Pancreas (tissue), 10 donors: ENCODE measurements at places on chromosomes 7 and 10. TPM values are rescaled to one million over a fixed set of nuclear protein-coding genes. Genes with fewer than 3 reads are reported as not detected.

PRR15 gene
- polyA plus RNA-seq = 1.8 TPM

GPR141 gene
- polyA plus RNA-seq = not detected

ADIRF gene
- 84.9 TPM for polyA plus RNA-seq

ELN gene
- 118 TPM for polyA plus RNA-seq

TMEM273 gene
- polyA plus RNA-seq = 4.0 TPM

LRRD1 gene
- polyA plus RNA-seq = not detected

CYP2C18 gene
- polyA plus RNA-seq = 0.26 TPM

GNG11 gene
- polyA plus RNA-seq = 12.1 TPM

GPR15LG gene
- polyA plus RNA-seq = 0.09 TPM

IFIT1B gene
- polyA plus RNA-seq = not detected

PTER gene
- polyA plus RNA-seq = 2.2 TPM

SPDYE16 gene
- 0.61 TPM for polyA plus RNA-seq

VWDE gene
- polyA plus RNA-seq = 2.5 TPM

MSMB gene
- polyA plus RNA-seq = 0.84 TPM

HOXA11 gene
- not detected for polyA plus RNA-seq

PHYH gene
- 20.0 TPM for polyA plus RNA-seq

ZNF365 gene
- 1.6 TPM for polyA plus RNA-seq

SP8 gene
- not detected for polyA plus RNA-seq

ANKRD1 gene
- 1.2 TPM for polyA plus RNA-seq

LANCL2 gene
- 4.6 TPM for polyA plus RNA-seq

CHRM2 gene
- polyA plus RNA-seq = 0.12 TPM

C10orf67 gene
- 0.02 TPM for polyA plus RNA-seq

CPN1 gene
- polyA plus RNA-seq = not detected

ADAM8 gene
- 8.5 TPM for polyA plus RNA-seq

CPXM2 gene
- polyA plus RNA-seq = 1.1 TPM

CADPS2 gene
- polyA plus RNA-seq = 7.7 TPM

PALD1 gene
- 6.2 TPM for polyA plus RNA-seq

H2BK1 gene
- not detected for polyA plus RNA-seq

ERVW-1 gene
- not detected for polyA plus RNA-seq

FLNC gene
- 0.82 TPM for polyA plus RNA-seq

OR13A1 gene
- 0.42 TPM for polyA plus RNA-seq

GIMAP6 gene
- polyA plus RNA-seq = 2.9 TPM

CALN1 gene
- polyA plus RNA-seq = 2.6 TPM

IFIT1 gene
- 4.0 TPM for polyA plus RNA-seq

SLC13A4 gene
- not detected for polyA plus RNA-seq

SEMA4G gene
- polyA plus RNA-seq = 33.8 TPM

MMP21 gene
- polyA plus RNA-seq = 0.19 TPM

GPR146 gene
- polyA plus RNA-seq = 6.5 TPM

FAM180A gene
- polyA plus RNA-seq = 0.12 TPM
